ENCODE measurements at places on chromosomes 12 and 14. TPM values are rescaled to one million over a fixed set of nuclear protein-coding genes. Genes with fewer than 3 reads are reported as not detected.

GRCh38 chr14:106877517-106877916 is 1351.1 kb downstream of the TMEM121 start:
- no peaks in the 10 kb centered on the region for H3K4me1 ChIP-seq
- H3K36me3 ChIP-seq = peaks cover 7% of the 10 kb centered on the region
- DNase-seq = no peak

- peaks cover 3% of the 10 kb centered on the region for H3K36me3 ChIP-seq
- H3K27ac ChIP-seq = no peak overlapping the region
- H3K27me3 ChIP-seq = peaks cover 8% of the 10 kb centered on the region
- DNase-seq = no peak
- H3K4me3 ChIP-seq = no peak overlapping the region
Measured at GRCh38 chr14:93930296-93930988, 3.3 kb downstream of the FAM181A start.

- H3K27me3 ChIP-seq = peaks cover 7% of the 10 kb centered on the region
- H3K4me3 ChIP-seq = no peak overlapping the region
- H3K4me1 ChIP-seq = peaks cover 18% of the 10 kb centered on the region
- no peaks in the 10 kb centered on the region for H3K36me3 ChIP-seq
- no peak for DNase-seq
- no peak overlapping the region for H3K27ac ChIP-seq
Measured at GRCh38 chr14:72617391-72618031, 276.4 kb downstream of the DPF3 start.

- no peak overlapping the region for H3K27ac ChIP-seq
- H3K4me3 ChIP-seq = no peak overlapping the region
- no peak for DNase-seq
- H3K4me1 ChIP-seq = no peaks in the 10 kb centered on the region
Measured at GRCh38 chr14:52000019-52000582, 10.8 kb downstream of the RTRAF start.

DNA sequence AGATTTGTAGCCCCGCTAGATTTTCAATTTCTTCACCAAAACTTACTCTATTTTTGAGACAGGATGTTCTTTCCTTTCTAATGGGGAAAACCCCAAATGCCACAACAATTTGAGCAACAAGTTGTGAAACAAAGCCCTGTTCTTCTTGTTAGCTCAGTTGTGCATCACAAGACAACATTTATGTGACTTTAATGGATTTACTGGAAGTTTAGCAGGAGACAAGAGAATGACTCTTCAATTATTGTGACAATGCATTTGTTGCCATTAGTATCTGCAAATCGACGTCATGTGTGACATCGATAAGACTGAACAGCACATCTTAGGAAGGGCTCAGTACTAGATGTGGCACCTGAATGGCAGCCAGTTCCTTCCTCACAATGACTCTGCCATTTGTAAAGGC is 1028.9 kb upstream of the TMEM132C start:
- H3K4me1 ChIP-seq = no peaks in the 10 kb centered on the region
- H3K36me3 ChIP-seq = no peaks in the 10 kb centered on the region
- no peaks in the 10 kb centered on the region for H3K27me3 ChIP-seq
- DNase-seq = no peak
- H3K27ac ChIP-seq = no peak overlapping the region

- no peaks in the 10 kb centered on the region for H3K36me3 ChIP-seq
- peak; percentile 40 for DNase-seq
- no peak overlapping the region for H3K27ac ChIP-seq
- H3K4me1 ChIP-seq = no peaks in the 10 kb centered on the region
Measured at GRCh38 chr12:126191031-126191891, 1126.0 kb downstream of the AACS start.

GRCh38 chr12:25828188-25828587 is 130.3 kb upstream of the RASSF8 start:
- no peak overlapping the region for H3K27ac ChIP-seq
- H3K4me3 ChIP-seq = no peak overlapping the region
- no peak for DNase-seq
- no peaks in the 10 kb centered on the region for H3K36me3 ChIP-seq
- no peaks in the 10 kb centered on the region for H3K27me3 ChIP-seq

- H3K27ac ChIP-seq = no peak overlapping the region
- H3K36me3 ChIP-seq = no peaks in the 10 kb centered on the region
- H3K4me1 ChIP-seq = peaks cover 9% of the 10 kb centered on the region
- H3K4me3 ChIP-seq = no peak overlapping the region
- DNase-seq = no peak
Measured at GRCh38 chr12:132462788-132463187, 27.2 kb upstream of the FBRSL1 start.

GRCh38 chr14:62528296-62528695 is 517.0 kb downstream of the KCNH5 start:
- H3K27me3 ChIP-seq = no peaks in the 10 kb centered on the region
- DNase-seq = no peak
- no peaks in the 10 kb centered on the region for H3K4me1 ChIP-seq
- H3K27ac ChIP-seq = no peak overlapping the region
- no peaks in the 10 kb centered on the region for H3K36me3 ChIP-seq

- H3K4me3 ChIP-seq = no peak overlapping the region
- DNase-seq = no peak
- H3K36me3 ChIP-seq = no peaks in the 10 kb centered on the region
- no peak overlapping the region for H3K27ac ChIP-seq
Measured at GRCh38 chr12:15013634-15014179, 40.9 kb downstream of the PDE6H start.

GRCh38 chr12:123150275-123150743 is 581 bp downstream of the PITPNM2 start:
- peaks cover 8% of the 10 kb centered on the region for H3K4me1 ChIP-seq
- DNase-seq = peak; percentile 37
- H3K27me3 ChIP-seq = peaks cover 21% of the 10 kb centered on the region
- peaks cover 9% of the 10 kb centered on the region for H3K36me3 ChIP-seq
- H3K27ac ChIP-seq = no peak overlapping the region
- peak overlapping the region; percentile 64 for H3K4me3 ChIP-seq

DNA sequence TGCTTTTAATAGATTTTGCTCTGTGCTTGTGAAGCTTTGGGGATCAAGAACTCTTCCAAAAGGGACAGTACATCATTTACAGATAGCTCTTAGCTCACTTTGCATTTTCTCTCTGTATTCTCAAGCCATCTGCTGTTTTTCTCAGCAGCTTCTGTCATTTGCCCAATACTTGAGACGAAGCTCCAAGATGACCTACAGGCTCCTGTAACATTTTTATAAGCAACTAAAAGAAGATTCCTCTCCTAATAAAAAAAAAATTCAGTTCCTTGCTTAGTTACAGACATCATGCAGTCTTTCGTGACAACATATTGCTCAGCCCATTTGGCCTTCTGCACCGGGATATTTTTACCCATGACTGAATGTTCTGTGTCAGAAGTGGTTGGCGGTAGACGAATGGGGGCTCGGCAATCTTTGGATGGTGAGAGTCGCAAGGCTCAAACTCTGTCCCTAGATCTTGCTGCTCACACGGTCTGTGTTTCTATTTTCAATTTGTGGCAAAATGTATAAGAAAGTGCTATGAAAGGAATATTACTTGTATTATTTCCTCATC is 215.6 kb downstream of the FSCB start:
- H3K4me1 ChIP-seq = peaks cover 10% of the 10 kb centered on the region
- H3K4me3 ChIP-seq = no peak overlapping the region
- H3K27ac ChIP-seq = peak overlapping the region; percentile 14
- H3K36me3 ChIP-seq = no peaks in the 10 kb centered on the region
- no peaks in the 10 kb centered on the region for H3K27me3 ChIP-seq

The IPO8 gene
- total RNA-seq = 29.7 TPM

The KRT74 gene
- not detected for total RNA-seq

The RPGRIP1 gene
- not detected for total RNA-seq
